ENCODE measurements at places on chromosomes 4 and X.

DNA sequence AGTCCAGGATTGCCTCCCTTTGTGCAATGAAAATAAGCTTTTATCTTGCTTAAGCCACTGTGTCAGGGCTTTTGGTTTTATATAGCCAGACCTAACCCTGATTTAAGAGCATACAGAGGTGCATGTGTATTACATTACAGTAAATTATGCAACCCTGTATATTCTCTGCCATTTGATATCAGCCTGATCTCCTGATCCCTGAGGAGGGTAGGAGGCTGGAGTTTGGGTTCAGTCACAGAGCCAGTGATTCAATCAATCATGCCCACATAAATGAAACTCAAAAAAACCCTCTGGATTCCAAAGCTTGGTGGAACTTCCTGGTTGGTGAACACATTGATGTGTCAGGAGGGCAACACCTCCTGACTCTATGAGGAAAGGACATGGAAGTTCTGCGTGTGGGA lies 7.3 kb upstream of the KLHL8 start:
- DNase-seq: no peak

GRCh38 chr4:180664766-180665368 lies 1578.3 kb upstream of the TENM3 start:
- DNase-seq: no peak

GRCh38 chr4:151796106-151796505 lies 35.3 kb upstream of the GATB start:
- DNase-seq: no peak

- no peak for DNase-seq
Measured at GRCh38 chrX:100379388-100379986, 30.6 kb downstream of the PCDH19 start.

DNA sequence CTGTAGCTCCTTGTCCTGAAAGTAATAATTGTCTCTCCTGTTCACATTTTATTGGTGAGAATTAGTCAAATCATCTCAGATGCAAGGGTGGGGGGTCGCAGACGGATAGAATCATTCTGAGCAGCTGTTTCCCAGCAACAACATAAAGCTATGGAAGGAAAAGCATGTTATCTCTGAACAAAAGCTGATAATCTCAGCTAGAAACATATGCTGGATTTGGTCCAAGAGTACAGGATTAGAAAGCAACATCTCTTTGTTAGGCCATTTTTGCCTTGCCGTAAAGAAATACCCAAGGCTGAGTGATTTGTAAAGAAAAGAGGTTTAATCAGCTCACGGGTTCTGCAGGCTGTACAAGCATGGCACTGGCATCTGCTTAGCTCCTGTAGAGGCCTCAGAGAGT lies 472.8 kb upstream of the BOD1L1 start:
- no peak for DNase-seq
